ENCODE measurements at places on chromosomes 5 and 9.

- DNase-seq, result no peak
Measured at GRCh38 chr5:16392718-16393117, 72.9 kb downstream of the ZNF622 start.

DNA sequence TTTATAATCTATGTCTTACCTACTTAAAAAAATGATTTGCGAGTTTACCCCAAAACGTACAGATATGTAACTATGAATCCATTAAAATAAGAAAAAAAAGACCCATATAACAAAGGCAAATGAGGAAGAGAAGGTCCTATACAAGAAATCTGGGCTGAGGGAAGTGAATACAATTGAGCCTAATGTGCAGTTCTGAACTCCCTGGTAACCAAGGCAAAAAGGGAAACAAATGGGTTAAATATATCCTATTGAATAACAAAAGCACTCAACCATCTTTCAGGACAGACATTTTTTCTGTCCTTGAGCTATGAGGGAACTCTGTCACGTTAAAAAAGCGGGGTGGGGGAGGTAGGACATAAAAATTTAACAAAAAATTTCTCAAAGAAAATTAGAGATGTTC is 78.6 kb downstream of the PTPN3 start:
- no peak for DNase-seq

DNA sequence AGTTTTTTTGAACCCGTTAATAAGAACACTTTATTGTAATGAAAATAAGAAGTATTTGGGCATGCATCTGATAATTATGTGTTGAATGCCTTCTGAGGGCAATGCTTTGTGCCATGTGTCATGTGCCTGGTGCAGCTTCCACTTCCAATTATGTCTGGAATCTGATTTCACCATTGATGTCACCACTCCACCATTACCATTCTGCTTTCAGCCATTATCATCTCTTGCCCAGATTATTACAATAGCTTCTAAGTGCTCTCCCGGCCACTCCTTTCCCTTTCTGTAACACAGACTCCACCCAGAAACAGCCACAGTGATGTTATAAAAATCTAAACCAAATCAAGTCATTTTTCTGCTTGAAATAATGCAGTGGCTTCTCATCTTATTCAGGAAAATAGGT is 171.7 kb downstream of the C9orf152 start:
- DNase-seq, result no peak

DNA sequence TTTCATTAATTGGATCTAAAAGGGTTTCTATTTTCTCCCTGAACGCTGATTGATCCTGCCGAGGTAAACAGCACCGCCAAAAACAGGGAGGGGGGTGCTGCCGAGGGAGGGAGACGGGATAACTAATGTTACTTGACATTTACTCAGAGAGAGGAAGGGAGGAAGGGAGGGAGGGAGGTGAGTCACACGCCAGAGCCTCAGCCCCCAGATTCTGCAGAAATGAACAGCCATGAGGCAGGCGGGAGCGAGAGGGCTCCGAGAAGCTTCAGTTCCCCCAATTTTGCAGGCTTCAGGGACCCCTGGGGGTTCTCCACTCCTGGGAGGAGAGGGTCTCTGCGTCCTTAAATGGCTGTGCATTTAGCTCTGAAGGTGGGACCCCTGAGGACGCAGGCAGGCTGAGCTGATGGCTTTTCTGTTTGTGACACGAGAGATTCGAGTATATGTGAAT is 59.1 kb upstream of the IER5L start:
- DNase-seq, result no peak

- DNase-seq, result no peak
Measured at GRCh38 chr9:75591972-75592371, 298.5 kb upstream of the PCSK5 start.

DNA sequence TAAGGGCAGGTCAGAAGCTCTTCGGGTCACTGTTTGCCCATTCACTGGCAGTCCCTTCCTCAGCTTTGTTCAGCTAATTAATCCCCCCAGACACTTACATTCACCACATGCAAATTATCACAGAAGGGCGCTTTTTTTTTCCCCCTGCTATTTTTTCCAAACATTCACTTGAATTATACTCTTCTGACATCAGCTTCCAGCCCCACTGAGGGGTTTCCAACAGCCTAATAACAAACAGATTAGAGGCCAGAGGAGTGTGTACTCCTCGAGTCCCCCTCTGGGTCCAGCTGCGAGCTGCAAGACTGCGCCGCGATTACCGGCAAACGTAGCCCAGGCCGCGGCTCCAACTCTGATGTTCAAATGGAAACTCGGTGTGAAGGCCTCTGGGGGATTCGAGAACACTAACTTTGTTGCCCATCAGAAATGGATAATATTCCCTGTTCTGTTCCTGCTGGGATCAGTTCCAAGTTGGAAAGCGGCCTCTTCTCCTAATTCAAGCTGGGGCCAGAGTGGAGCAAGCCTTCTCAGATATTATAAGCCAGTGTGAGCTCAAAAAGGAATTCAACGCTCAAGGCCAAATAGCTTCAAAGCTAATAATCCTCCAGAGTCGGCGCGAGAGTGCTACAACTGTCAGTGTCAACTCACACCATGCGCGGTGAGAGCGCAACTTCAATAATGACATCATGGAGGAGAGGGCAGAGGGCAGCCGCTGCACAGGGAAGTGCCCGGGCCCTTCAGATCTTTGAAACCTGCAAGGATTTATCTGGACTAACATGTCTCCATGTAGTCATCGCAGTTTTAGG is 560.8 kb downstream of the BNC2 start:
- DNase-seq, result no peak

GRCh38 chr5:151483647-151484046 is 36.2 kb downstream of the SLC36A1 start:
- no peak for DNase-seq

DNA sequence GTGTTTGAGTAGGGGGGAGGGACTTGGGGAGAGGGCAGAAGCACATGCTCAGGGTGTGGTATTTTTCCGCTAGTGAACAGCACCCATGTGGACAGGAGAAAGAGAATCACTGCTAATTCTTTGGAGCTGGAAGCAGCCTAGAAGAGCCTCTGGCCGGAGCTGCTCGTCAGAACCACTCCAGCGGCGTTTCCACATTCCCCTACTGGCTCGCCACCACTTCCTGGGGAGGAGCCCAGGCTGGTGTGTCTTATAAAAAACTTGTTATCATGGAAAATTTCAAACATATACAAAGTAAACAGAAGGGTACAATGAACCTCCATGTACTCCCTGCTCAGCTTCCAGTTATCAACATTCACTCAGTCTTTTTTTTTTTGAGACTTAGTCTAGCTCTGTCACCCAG is 26.7 kb downstream of the LHX2 start:
- DNase-seq, result no peak

DNA sequence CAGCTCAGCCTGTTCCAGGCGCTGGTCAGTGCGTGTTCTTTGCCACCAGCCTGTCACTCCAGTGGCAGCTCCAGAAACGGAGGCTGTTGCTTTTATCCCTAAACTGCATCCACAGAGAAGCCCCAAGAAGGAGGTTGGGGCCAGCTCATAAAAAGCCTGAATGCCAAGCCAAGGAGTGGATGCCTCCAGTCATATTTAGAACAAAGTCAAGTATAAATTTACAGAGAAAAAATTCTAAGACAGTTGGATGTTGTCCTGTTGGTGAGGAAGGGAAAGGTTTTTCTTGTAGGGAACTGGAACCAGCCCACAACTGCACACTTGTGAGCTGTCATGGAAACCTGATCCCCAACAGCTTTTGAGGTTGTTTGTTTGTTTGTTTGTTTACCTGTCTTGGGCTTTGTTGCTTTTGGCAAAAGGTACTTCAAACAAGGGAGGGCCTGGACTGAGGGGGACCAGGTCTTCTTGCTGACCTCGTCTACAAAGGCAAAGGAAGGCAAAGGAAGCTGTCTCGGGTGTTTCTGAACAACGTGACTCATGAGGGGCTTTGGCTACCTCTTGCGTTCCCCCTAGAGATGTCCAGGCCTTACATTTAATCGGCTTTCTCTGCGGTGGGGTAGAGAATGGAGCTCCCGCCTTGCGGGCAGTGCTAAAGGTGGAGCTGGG is 36.7 kb downstream of the OLFML2A start:
- no peak for DNase-seq

- no peak for DNase-seq
Measured at GRCh38 chr5:165127941-165128340, 1622.5 kb downstream of the MAT2B start.

- DNase-seq, result no peak
Measured at GRCh38 chr9:92384375-92384774, 20.0 kb downstream of the OGN start.

GRCh38 chr9:81823672-81824554 is 104.3 kb upstream of the SPATA31D4 start:
- DNase-seq, result no peak

DNA sequence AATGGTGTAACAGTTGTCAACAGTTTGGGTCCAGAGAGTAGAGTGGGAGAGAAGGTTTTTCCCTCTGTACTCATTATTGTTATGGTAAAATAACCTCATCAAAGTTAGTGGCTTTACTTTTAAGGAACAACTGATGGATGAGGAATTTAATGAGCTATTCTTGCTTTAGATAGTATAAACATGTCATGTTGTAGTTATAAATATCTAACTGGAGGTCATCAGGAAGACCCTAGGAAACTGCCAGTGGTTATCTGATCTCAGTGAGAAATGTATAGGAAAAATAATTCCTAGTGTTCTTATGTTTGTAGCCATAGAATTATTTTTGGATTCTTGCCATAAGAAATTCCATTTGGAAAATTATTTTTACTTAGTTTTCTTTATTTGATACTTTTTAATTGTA is 4.1 kb downstream of the ERCC6L2 start:
- no peak for DNase-seq

GRCh38 chr5:39498278-39498952 is 73.6 kb upstream of the DAB2 start:
- DNase-seq, result no peak

DNA sequence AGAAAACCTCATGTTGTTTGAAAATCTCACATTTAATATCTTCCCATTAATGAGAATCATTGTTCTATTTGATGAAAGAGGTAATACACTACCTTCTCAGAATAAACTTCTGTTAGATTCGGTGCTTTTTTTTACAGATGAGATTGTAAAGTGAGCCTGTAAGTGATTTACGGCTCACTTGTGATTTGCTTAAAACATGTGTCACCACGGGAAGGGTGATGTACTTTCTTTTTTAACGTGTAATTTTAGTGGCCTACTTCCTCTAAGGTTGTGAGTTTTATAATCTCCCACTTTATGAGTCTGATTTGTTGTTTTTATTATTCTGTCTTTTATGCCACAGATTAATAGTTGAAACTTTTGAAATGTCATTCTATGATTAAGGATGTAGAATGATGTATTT is 15.9 kb downstream of the ANXA1 start:
- no peak for DNase-seq

DNA sequence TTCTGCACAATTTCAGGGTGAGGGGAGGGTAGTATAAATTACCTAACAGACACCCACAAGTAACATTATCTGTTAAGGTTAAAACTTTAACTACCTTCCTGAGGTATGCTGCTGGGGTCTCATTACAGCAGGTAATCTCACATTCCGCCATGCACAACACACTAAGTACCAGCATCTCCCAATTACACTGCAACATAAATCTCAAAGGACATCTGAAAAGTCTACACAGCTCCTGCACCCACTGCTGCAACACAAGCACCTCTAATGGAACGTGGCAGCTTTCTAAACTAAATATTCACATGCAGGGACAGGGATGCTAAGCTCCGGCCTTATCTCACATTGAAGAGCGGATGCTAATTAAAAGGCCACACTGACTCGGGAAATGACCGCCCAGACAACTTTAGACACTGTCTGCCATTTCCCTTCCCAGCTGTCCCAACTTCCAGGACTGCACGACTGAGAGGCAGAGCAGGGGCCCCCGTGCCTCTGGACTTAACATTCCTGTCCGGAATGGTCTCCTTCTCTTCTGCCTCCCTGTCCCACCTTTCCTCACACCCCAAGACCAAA is 45.9 kb downstream of the PSMB7 start:
- no peak for DNase-seq

DNA sequence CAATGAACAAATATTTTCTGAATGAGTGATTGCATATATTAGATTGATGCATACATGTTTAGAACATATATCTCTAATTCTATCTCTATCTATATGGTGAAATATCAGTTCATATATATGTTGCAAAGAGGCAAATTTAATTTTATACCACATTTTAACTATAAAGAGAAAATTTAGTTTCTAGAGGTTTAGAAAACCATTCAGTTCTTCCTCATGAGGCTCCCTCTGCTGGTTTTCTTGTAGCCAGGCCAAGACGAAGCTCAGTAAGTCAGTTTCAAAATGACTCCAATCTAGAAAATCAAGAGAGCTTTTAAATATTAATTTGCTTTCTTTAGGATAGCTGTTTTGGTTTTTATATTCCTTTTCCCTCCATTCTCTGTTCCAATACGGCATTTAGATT is 312.1 kb downstream of the TMEM232 start:
- no peak for DNase-seq

DNA sequence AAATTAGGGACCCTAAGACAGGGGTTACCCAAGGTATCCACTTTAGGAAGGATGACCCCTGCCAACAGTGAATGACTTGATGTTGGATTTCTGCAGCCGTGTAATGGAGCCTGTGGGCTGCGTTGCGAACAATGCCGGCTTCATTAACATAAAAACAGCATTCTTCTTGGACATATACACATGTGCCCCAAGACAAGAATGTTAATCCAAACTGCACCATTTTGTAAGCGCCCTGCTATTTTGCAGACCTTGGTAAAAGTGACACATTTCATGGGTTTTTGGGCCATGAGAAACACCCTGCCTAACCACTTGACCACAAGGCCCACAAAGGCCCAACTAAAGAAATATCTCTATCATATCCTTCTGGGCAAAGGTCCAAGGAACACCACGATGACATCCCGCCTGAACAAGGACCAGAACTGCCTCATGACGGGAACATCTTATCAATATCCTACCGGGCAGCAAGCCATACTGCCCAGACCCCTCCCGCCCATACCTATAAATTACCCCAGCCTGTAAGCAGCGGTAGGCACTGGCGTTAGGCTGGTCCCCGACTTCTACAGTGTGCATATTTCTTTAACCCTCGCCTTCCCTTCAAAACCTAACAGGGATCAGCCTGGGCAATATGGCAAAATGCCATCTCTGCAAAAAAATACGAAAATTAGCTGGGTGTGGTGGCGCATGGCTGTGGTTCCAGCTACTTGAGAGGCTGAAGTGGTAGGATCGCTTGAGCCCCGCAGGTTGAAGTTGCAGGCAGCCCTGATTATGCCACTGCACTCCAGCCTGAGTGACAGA is 9.7 kb upstream of the PDCD1LG2 start:
- no peak for DNase-seq

DNA sequence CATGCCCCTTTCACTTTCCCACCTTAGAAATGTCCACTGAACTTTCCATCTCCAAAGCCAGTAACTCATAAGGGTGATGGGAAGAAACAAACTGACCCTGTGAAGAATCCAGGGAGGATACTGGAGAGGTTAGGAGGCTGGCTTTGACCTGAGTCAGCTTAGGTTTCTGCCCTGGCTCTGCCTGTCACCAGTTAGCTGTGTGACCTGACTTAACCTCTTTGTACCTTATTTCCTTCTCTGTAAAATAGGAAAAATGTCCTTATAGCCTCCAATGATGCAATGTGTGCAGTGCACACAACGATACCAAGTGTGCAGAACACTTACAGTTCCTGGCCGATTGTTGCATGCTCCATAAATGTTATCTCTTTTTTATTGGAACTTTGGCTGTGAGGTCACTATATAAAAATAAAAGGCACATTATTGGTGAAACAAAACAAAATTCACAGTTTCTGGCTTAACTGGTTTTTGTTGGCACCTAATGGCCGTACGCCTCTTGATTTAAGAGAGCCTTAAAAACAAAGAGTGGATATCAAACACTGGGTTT is 37.8 kb downstream of the GABRP start:
- DNase-seq, result no peak

- no peak for DNase-seq
Measured at GRCh38 chr5:5521478-5521877, 99.0 kb downstream of the ICE1 start.
